ENCODE measurements at places on chromosomes 1 and 21.

- DNase-seq, result no peak
These were observed 31.6 kb upstream of the C1orf146 start for GRCh38 chr1:92186081-92186480.

- DNase-seq, result no peak
These were observed 2.7 kb upstream of the CDC42BPA start for GRCh38 chr1:227321035-227321434.

DNA sequence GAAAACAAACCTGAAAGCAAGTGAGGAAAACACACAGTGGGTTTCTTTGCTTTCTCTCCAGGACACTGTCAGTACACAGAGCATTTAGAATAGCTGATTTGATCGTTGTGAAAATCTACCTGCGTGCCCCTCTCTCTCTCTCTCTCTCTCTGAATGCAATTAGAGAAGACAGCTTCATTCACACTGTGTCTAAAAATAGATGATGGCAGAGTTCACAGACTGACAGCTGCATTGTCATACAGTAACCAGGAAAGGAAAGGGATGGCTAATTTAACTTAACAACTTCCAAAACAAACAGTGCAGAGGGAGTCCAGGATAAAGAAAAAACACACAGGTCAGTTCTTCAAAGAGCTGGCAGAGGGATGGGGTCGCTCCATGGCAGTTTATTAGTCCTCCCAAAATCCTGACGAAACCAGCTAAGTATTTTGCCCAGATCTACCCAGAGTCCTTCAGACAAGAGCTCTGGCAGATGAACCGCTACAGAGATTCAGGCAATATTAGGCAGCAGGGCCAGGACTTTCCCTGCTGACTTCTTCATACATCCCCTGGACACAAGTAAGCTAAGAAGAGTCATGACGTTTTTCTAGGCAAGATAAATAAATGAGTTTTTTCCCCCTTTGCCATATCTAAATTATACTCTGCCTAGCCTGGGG is 58.9 kb downstream of the WLS start:
- DNase-seq, result no peak

- DNase-seq, result no peak
These were observed 93.4 kb upstream of the F3 start for GRCh38 chr1:94634977-94635416.

DNA sequence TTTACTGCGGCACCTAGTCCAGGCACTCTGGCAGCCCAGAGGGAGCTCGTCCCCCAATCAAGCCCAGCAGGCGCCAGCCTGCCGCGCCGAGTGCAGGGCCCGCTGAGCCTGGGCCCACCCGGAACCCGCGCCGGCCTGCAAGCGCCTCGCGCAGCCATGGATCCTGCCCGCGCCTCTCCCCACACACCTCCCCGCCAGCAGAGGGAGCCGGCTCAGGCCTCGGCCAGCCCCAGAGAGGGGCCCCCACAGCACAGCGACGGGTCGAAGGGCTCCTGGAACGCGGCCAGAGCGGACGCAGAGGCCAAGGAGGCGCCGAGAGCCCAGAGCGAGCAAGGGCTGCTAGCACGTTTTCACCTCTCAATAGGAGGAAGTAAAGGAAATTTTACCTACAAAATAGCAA is 767.0 kb downstream of the MRPL39 start:
- DNase-seq, result no peak

- DNase-seq, result no peak
These were observed 49.6 kb downstream of the ABCA4 start for GRCh38 chr1:94071391-94071790.

DNA sequence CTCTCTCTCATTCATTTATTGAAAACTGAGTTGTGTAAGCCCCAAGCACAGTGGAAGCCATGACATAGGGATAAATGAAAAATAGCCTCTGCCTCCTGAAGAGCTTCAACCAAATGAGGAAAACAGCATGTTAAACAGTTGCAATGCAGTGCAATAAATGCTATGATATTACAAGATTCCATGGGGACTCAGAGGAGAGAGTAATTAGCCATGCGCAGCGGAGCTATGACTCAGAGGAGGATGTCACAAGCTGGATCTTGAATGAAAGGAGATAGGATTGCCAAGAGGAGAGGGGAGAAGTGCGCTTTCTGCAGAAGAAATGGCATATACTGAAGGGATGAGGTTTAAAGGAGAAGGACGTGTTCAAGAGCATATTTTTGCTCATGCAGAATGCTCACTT is 231.3 kb upstream of the PLXNA2 start:
- DNase-seq, result no peak

- no peak for DNase-seq
These were observed 184.4 kb downstream of the NFIA start for GRCh38 chr1:61266738-61267137.

- no peak for DNase-seq
These were observed 76.4 kb downstream of the CTH start for GRCh38 chr1:70487459-70487815.

Data from SIG-M5 (cell line).